ENCODE measurements at places on chromosomes 6 and 20.

- no peak for DNase-seq
Measured at GRCh38 chr6:13711324-13711732, 307 bp downstream of the RANBP9 start.

GRCh38 chr6:16844183-16844582, 82.9 kb upstream of the ATXN1 start:
- DNase-seq: no peak

- no peak for DNase-seq
Measured at GRCh38 chr20:47379433-47380150, 23.1 kb upstream of the ZMYND8 start.

DNA sequence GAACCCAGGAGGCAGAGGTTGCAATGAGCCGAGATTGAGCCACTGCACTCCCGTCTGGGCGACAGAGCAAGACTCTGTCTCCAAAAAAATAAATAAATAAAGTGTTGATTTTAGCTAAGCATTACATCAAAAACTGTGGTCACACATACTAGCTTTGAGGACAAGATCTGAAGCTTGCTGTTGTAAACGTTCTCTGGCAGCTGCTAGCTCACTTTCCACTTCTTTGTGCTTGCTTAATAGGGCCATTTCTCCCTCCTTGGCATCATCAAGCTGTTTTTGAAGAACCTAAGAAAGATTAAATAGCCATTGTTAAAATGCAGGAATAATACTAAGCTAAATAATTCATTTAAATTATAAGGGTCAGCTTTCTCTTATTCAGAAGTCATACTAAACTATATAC, 55.7 kb downstream of the FAM184A start:
- DNase-seq: no peak

DNA sequence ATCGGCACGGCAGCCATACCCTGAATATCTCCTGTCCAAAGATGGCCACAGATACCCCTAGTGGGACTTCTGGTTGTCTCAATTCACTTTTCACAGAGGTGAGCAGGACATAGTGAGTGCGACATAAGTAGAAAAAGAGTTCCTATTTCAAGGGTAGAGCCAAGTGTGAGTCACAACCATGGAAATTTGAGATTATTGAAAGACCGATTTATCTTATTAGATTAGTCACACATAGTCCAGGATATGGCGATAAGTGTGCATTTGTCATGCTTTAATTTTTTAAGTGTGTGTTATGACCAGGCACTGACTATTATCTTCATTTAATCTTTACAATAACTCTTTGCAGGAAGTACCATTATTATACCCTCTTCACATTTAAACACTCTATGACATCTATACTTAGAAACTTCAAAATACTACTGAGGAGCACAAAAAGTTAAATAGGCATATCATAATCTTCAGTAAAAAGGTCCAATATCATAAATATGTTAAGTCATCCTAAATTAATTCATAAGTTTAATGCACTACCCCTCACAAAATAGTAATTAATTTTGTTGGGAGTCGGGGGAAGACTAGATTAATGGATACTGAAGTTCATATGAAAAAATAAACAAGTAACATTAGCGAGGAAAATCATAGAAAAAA, 13.4 kb upstream of the TNFAIP3 start:
- DNase-seq: no peak

GRCh38 chr20:49187330-49187850, 744 bp downstream of the STAU1 start:
- DNase-seq: no peak

GRCh38 chr20:9496155-9496554, 18.2 kb upstream of the LAMP5 start:
- DNase-seq: no peak

DNA sequence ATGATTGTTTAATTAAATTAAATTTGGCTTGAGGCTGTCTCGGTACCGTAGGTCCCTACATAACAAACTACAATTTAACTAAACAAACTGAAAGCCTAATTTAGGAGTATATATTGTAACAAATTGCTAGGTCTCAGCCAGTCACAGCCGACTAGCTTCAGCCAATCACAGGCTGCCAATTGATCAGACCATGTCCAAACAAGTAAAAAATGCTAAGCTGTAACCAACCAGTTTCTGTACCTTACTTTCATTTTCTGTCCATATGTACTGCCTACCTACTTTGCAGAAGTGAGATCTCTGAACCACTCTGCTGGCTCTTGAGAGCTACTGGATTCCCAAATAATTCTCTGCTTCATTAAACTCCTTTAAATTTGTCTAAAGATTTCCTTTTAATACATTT, 648.0 kb upstream of the GJE1 start:
- no peak for DNase-seq

- DNase-seq: no peak
Measured at GRCh38 chr6:147549531-147549930, 41.0 kb downstream of the SAMD5 start.

DNA sequence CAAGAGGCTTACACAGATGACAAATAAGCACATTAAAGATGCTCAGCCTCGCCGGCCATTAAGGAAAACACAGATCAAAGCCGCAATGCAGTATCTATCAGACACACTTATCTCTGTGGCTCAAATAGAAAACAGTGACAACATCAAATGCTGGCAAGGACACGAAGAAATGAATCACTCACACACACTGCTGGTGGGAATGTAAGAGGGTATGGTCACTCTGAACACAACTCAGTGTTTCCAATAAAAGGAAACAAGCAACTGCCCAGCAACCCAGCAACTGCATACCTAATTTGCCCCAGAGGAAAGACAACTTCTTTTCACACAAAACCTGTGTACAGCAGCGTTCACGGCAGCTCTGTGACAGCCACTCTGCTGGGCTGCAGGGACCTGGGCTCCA, 155.8 kb downstream of the WDR27 start:
- DNase-seq: no peak

GRCh38 chr6:131182991-131183425, 47.7 kb downstream of the AKAP7 start:
- no peak for DNase-seq

GRCh38 chr6:80088637-80089036, 17.8 kb upstream of the BCKDHB start:
- no peak for DNase-seq

DNA sequence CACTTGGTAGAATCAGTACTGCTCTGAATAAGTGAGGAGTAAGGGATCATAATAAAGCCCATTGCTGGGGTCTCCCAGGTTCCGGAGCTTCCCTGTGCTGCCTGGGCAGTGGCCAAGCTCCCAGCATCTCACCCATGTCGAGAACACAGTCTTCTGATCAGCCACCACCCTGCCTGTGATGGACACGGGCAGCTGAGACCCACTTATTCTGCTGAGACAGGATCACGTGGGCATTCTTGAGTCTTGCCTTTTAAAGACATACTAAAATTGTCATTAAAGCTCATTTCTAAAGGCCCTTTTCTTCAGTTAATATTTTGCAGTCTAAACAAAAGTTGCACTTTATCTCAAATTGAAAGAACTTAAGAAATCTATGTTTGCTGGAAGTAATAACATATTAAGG, 42.7 kb upstream of the SLC22A2 start:
- DNase-seq: no peak

DNA sequence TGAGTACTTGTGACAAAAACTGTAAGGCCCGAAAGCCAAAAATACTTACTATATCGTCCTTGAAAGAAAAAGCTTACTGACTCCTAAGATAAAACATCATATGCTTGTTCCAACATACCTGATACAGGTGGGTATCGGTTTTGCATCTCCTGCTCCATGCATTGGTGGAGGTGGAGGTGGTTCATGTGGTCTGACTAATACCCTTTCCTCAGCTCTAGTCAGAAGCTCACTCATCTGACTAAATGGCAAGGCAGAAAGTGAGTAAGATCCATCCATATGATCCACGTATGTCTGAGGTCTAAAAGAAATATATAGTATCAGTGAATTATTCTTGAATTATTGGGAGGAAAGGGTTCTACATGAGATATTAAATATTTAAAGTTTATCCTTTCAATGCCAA, 76.2 kb downstream of the WASF1 start:
- DNase-seq: no peak

- no peak for DNase-seq
Measured at GRCh38 chr6:18675881-18676280, 288.7 kb downstream of the RNF144B start.

- DNase-seq: no peak
Measured at GRCh38 chr20:39986173-39986904, 702.7 kb downstream of the MAFB start.

DNA sequence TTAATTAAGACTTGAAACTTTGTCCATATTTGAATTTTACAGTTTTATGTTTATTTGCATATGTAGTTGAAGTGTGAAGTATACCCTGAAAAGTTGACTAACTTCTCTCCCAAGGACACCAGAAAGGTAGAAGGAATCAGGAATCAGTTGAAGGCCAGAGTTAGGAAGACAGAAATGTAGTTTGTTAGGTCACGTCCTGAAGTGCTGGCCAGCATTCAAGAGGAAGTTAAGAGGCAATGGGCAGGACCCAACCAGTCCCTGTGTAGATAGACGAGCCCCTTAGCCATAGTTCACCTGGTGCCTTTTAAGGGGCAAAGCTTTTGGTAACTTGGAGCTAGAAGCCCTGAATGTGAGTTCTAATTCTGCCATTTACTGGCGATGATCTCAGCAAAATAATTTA, 250.4 kb upstream of the KCNQ5 start:
- DNase-seq: no peak

GRCh38 chr6:125183391-125183790, 29.8 kb downstream of the TPD52L1 start:
- no peak for DNase-seq

DNA sequence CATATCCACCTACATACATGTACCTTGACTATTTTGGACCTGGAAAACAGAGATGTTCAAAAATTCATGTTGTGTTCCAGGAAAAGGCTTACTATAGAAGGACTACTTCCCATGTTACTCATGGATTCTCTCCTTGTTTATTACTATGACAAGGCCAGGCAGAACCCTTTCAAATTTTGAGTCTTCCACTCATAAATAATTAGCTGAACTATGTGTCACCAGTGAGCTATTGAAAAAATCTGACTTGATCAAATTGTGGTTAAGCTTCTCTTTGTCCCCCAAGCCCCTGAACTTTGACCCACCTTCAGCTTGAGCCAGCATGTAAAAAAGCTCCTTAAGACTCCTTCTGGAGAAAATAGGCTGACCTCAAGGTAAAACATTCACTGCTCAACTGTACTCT, 1142.8 kb upstream of the EYS start:
- no peak for DNase-seq

DNA sequence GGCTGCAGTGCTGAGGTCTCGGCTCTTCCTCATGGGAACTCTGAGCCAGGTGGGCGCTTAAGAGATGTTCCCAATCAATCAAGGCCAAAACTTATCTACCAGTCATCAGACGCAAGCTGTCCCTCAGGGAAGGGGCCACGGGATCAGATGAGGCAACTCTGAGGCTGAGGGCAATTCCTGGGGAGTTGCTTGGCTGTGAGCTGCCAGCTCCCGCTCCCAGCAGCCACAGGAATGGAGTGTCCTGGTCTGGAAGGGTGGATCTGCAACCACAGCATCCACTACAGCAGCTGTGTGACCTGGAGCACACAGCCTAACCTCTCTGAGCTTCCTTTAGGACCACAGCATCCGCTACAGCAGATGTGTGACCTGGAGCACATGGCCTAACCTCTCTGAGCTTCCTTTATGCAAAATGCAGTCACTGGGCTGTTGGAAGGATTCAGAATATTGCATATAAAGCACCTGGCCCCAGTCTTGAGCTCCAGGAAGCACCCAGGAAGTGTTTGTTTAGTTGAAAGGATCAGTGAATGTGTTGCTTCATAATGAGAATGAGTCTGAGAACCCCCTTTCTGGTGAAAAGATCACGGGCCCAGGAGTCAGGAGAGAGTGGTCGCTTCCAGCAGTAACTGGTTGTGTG, 60.9 kb downstream of the TFAP2C start:
- DNase-seq: no peak

DNA sequence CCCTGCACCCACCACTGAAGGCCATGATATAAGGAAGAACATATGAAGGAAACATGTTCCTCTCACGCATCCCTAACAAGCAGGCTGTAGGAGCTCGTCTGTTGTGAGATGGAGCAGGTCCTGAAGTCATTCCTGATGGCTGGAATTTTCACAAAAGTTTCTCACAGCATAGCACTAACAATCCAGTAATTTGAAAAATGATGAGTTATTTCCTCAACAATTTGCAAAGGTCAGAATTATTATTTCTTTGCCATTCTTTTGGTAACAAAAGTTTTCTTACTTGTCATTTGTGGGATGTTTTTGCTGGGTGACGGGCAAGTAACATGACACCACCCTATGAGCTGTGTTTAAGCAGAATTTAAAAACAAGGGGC, 27.6 kb upstream of the FRMD1 start:
- no peak for DNase-seq

- DNase-seq: no peak
Measured at GRCh38 chr6:132764370-132764769, 6.7 kb upstream of the VNN2 start.

DNA sequence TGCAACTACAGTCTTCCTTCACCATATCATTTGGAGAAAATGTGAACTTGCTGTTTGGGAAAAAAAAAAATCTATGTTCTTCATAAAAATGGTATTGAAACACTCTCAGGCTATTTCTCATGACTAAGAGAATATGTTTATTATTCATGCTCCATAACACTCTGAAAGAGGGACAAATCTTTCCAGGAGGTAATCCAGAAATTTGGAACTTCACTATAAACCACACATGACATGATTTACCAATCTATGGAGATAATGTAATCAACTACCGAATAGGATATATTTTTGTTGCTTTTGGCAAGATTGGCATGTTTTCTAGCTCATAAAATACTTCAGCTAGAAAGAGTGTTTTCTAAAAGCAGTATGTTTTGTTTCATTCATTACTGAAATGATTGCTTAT, 56.3 kb downstream of the THEMIS start:
- no peak for DNase-seq

Measured in stimulated activated CD4-positive, alpha-beta T cell treated with anti-CD3 and anti-CD28 coated beads, Interleukin-1b, Interleukin-23, amount 100 ng/mL, for 24 hours (primary cell).